Myocyte (in vitro differentiated cells): ENCODE measurements at places on chromosomes 1 and 21. TPM values are rescaled to one million over a fixed set of nuclear protein-coding genes. Genes with fewer than 3 reads are reported as not detected.

DNA sequence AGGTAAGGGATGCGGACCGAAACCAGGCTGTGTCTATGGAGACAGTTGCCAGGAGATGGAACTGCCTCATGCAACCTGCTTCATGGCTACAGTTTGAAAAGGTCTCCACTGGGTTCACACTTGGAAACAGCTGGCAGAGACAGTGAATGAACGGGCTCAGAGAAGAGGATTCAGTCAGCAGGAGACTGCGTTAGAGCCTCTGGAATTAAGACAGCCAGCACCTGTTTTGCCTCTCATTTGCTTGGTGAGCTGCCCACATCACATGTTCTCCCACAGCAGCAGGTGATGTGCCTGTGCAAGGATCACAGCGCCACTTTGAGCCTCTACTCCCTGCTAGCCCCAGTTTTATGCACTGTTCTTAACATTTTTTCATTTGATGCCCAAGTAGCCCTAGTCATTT, 321.0 kb downstream of the PLPP3 start:
- DNase-seq, result peak; percentile 82

- peak; percentile 87 for DNase-seq
Measured at GRCh38 chr1:53393325-53393792, 65.5 kb upstream of the LRP8 start.

- peak; percentile 46 for DNase-seq
Measured at GRCh38 chr1:85283475-85284199, 7.2 kb upstream of the BCL10 start.

DNA sequence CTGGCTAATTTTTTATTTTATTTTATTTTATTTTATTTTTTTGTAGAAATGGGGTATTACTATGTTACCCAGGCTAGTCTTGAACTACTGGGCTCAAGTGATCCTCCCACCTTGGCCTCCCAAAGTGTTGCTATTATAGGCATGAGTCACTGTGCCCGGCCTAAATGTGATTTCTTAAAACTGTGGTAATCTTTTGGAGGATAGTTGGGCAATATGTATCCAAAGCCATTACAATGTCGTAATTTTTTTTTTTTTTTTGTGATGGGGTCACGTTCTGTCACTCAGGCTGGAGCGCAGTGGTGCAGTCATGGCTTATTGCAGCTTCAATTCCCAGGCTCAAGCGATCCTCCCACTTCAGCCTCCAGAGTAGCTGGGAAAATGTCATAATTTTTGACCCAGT, 14.2 kb downstream of the ETV3L start:
- no peak for DNase-seq

DNA sequence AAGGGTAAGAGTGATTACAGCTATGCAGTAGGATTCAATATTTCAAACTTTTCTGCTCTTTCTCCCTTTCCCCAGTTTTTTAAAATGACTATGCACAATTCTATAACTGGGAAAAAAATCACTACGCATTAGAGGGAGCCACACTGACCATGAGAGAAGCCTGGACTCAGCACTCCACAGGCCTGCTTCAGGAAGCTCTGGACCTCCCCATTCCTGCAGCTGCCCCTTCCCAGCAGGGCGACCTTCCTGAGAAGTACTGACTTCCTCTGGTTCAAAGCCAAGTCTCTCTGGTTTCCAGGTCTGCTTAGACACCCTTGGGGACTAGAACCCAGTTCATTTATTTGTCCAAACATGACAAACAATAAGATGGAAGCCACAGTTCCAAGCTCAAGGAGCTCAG, 42.0 kb upstream of the CLSTN1 start:
- DNase-seq, result no peak

DNA sequence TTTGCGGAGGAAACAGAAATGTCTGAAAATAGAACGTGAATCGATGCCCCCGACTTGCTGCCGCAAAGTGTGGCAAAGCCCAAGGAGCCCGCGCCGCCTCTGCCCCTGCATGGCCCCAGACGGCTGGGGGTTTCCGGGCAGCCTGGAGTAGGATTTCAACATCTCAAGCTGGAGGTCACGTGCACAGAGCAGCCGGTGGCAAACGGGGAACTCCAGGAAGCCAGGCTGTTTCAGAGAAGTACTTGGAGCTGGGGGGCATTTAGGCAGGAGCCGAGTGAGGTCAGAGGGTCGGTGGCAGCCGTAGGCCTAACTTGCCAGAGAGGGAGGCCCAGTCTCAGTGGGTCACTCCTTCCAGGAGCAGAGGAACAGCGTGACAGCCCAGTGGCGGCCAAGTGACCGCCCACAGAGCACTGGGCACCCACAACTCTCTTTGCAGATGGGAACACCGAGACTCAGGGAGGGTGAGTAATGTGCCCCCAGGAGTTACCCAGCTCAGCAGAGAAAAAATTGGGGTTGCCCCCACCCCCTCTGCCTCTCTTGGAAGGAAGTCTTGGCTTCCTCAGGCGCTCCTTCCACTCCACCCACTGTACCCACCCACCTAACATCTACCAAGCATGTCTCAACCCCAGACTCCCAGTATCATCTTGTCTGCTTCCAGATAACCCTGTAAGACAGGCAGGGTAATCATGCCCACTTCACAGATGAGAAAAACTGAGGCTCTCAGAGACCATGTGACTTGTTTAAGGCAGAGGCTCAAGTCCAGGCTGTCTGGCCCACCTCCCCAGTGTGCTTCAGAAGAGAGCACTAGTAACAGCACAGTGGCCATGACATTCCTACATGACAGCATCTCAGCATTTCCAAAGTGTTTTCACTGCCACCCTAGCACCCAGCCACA, 179.4 kb downstream of the HIVEP3 start:
- DNase-seq, result peak; percentile 89

- DNase-seq, result no peak
Measured at GRCh38 chr1:164671323-164671965, 112.5 kb downstream of the PBX1 start.

DNA sequence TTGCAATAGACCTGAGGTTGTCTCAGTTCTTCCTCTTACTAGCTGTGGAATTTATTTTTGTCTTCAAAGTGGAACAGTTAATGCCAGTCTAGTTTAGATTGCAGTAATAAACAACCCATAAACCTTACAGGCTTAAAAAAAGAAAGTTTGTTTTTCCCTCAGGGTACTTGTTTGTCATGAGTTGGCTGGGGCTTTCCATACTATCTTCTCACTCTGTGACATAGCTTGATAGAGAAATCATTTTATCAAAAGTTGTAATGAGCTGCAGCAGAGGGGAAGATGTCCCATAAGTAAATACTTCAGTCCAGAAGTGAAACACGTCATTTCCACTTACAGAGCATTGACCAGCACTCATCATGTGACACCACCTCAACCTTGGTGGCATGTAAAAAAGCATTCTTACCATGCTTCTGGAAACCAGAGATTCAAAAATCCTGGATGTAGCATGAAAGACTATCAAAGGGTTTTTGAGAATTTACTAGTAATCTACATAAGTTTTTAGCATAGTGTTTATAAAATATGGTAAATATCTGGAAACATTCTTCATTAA, 62.8 kb upstream of the COL11A1 start:
- DNase-seq, result no peak

- peak; percentile 11 for DNase-seq
Measured at GRCh38 chr21:41564871-41565274, 56.9 kb upstream of the TMPRSS2 start.

INSRR gene
- total RNA-seq, result 0.05 TPM in 1 of 2 replicates, not detected in the other

TCHHL1 gene
- not detected in 2 replicates for total RNA-seq

C1orf167 gene
- 4.8 and 5.1 TPM in 2 replicates for total RNA-seq

ACP6 gene
- 4.9 and 10.8 TPM in 2 replicates for total RNA-seq

TMEM200B gene
- total RNA-seq, result 0.10 and 0.29 TPM in 2 replicates

ADAM30 gene
- total RNA-seq, result not detected in 2 replicates

ITLN2 gene
- total RNA-seq, result not detected in 2 replicates

SLAMF1 gene
- total RNA-seq, result not detected in 2 replicates
